ENCODE measurements at places on chromosomes 4 and X. TPM values are rescaled to one million over a fixed set of nuclear protein-coding genes. Genes with fewer than 3 reads are reported as not detected.
A peak's percentile ranks its signal among the peaks of the same experiment; 100 is the strongest.

DNA sequence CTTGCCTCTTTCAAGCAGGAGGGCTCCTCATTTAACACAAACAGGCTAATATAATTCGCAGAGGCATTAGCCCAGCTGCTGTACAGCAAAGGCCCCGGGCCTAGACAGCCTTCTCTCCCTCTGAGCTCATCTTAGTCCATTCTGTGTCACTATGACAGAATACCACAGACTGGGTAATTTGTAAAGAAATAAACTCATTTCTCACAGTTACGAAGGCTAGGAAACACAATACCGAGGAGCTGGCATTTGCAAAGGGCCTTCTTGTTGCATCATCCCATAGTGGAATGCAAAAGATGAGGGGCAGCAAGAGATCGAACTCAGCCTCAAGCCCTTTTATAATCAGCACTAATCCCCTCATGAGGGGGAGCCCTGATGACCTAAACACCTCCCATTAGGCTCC, 48.5 kb downstream of the TSPAN5 start:
- no peak for DNase-seq

GRCh38 chrX:71178908-71179307, 34.3 kb downstream of the NLGN3 start:
- DNase-seq: peak; percentile 47

DNA sequence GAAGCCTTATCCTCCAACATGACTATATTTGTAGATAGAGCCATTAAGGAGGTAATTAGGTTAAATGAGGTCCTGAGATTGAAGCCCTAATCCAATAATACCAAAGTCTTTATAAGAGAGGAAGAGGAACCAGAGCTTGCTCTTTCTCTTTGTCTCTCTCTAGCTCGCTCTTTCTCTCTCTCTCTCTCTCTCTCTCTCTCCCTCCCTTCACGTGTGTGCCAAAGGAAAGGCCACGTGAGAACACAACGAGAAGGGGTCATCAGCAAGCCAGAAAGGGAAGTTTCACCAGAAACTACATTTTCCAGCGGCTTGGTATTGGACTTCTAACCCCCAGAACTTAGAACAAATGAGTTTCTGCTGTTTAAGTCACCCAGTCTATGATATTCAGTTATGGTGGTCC, 1540.5 kb downstream of the C4orf33 start:
- DNase-seq: no peak

DNA sequence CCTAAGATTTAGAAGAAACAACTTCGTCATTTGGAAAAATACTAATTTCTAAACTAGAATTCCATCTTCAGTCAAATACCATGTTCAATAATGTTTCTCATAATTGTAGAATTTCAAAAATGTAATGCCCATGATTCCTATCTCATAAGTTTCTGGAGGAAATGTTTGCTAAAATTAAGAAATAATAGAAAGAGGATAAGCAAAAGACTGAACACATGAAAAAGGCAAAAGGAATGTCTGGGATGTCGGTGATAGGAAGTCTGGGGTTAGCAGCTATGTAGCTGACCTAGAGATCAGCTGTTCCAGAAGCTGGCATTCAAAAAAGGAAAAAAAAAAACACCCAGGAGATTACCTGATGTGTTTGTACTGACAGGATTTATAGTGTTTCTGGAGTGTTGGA, 18.9 kb upstream of the PCDH10 start:
- DNase-seq: no peak

GRCh38 chr4:52015366-52015765, 4.8 kb downstream of the LRRC66 start:
- DNase-seq: no peak

LRPAP1 gene
- total RNA-seq: 84.3 TPM

PNMA6A gene
- 8.0 TPM for total RNA-seq

Data from H9 (cell line).